ENCODE measurements at places on chromosomes 13 and 19.

GRCh38 chr13:38494445-38494844 is 144.8 kb downstream of the UFM1 start:
- DNase-seq = no peak

GRCh38 chr19:19098084-19098702 is 34.4 kb downstream of the SLC25A42 start:
- DNase-seq = no peak

GRCh38 chr13:23357349-23357748 is 76.2 kb downstream of the SACS start:
- DNase-seq = no peak

DNA sequence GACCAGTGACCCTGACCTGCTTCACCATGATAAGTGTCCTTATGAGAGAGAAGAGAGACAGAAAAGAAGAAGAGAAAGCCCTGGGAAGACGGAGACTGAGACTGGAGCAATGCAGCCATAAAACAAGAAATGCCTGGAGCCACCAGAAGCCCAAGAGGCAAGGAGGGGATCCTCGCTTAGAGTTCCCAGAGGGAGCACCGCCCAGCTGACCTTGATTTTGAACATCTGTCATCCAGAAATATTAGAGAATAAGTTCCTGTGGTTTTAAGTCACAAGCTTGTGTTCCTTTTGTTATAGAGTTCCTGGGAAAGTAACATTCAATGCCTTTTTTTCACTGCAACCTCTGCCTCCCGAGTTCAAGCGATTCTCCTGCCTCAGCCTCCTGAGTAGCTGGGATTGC is 20.2 kb downstream of the CERS1 start:
- DNase-seq = no peak

DNA sequence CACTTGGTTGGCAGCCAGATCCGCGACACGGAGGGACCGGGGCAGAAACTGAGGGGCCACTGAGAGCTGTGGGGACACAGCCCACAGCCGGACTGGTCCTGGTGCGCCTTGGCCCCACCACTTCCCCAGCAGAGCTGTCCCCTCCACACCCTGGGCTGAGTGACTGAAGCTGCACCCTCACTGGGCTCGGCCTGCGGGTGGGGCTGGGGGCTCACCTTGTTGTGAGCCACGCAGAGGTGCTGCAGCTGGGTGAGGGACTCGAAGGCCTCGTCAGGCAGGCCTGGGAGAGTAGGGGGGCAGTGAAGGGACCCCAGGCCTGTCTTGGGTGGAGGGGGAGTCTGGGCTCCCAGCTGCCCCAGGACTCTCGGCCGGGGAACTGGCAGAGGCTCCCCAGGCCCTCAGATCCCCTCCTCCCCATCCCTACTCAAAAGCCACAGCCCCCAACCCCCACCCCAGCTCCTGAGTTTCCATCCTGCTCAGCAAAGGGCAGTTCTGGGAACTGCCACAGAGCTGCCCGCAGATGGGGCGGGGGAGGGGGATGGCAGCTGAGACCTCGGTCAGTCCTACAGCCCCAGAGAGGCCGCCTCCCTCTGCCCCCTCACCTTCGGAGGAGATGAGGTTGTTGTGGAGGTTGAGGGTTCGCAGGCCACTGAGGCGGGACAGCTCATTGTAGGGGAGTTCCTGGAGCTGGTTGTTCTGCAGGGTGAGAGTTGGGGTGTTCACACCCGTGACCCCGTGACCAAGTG is 2.3 kb downstream of the PODNL1 start:
- DNase-seq = no peak

GRCh38 chr19:2561221-2561620 is 85.3 kb downstream of the GADD45B start:
- DNase-seq = no peak

DNA sequence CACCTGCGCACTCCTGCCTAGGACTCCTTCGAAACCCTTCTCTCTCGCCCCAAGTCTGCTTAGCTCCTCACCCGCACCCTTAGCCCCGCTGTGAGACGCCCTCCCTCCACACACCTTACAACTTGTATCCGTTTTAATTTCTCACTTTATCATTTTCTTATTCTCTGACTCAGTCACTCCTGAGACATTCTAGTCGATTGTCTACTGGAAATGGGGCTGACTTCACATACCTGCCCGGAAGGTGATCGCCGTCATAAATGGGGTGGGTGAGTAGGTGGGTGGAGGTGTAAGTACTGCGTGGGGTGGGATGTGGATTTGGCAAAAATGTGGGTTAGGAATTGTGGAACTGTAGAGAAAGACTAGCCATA is 714 bp downstream of the NDFIP2 start:
- no peak for DNase-seq

DNA sequence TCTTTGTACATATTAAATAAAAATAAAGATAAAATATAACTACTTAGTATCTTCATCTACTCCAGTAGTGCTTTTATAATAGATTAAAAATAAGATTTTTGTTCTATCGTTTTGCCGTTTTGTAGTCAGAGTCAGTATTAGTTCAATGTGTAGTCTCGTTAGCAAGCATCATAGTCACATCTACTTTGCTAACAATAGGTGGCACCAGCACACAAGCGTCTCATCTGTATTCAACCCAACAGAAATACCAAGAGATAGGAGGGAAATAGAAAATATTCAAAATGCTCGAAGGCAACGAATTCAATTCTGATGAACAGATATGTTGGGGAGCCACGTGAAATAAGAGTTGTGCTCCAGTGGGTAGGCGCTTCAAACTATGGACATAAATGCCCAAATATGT is 21.4 kb upstream of the MICU2 start:
- peak; percentile 7 for DNase-seq

GRCh38 chr13:25196971-25197370 is 24.9 kb upstream of the AMER2 start:
- no peak for DNase-seq

- no peak for DNase-seq
Measured at GRCh38 chr19:16359074-16359473, 34.4 kb downstream of the KLF2 start.

DNA sequence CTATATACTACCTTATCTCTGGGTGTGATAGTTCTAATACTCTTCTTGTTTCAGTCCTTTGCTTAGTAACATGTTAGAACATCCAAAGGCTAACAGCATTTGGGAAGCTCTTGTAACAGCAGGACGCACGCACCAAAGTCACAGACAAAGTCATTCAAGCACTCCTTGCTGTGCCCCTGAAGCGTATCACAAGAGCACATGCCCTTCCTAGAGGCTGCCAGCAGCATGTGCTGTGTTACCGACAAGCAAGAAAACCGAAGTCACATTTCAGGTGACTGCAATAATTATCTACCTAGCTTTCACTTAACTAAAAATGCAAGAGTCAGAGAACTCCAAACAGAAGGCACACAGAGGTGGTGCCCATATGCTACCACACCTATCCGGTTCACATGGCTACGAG is 194.1 kb downstream of the KLF12 start:
- no peak for DNase-seq

DNA sequence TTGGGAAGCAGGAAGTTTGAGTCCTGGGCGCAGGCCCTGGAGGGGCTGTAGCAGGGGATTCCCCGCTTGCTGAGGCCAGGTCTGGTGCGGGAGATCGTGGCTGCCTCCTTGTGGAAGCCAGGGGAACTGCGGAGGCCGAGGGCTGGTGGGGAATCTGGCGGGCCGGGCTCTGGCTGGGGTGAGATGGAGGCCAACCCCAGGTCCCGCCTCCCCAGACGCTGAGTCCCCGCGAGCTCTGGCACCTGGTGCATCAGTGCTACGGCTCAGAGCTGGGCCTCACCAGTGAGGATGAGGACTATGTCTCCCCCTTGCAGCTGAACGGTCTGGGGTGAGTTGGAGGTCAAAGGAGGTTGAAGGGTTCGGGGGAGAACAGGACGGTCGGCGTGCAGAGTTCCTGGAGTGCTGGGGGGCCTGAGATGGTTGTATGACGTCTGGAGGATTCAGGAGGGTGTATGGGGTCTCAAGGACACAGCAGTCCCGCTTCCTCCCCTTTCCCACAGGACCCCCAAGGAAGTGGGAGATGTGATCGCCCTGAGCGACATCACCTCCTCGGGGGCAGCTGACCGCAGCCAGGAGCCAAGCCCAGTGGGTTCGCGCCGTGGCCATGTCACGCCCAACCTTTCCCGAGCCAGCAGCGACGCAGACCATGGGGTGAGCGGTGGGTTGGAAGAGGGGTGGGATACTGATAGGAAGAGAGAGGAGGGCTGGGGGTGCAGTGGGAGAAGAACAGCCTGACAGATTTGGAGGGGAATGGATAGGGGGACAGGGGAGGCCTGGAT is 13.1 kb downstream of the GRAMD1A start:
- DNase-seq = no peak

DNA sequence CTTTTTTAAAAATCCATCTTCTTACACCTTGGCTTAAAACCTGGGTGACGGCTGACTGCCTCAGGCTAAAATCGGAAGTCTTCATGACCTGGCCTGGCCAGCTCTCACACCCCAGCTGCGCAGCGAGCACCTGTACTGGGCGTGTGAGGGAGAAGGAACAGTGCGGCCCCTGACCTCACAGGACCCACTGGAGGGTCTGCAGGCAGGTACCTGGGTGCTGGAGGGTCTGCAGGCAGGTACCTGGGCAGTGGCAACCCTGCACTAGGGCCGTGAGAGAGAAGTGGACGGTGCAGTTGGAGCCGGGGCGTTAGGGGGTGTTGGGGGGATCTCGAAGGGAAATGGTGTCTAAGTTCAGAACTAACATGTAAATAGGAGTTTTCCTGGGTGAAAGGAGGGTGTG is 144.3 kb downstream of the STK24 start:
- DNase-seq = no peak

GRCh38 chr19:4456843-4457653 is 546 bp downstream of the UBXN6 start:
- no peak for DNase-seq

GRCh38 chr19:46224773-46225172 is 4.8 kb upstream of the IGFL1 start:
- DNase-seq = no peak

- DNase-seq = no peak
Measured at GRCh38 chr13:73111331-73111730, 52.5 kb downstream of the KLF5 start.

GRCh38 chr19:6773323-6773931 is 919 bp downstream of the VAV1 start:
- no peak for DNase-seq

DNA sequence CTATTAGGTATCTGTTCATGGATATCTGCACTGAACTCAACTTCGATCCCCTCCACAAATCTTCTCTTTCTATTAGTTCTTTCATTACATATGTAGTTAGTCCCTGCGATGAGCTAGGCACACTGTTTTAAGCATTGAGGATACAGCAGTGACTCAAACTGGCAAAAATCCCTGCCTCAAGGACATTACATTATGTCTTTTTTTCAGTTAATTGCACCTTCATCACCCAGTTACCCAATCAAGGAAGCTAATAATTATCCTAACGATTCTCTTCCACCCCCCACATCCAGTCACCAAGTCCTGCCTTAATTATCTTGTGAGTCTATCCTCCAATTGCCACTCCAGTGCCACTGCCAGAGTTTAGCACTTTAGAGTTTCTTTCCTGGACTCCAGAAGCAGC is 89.3 kb downstream of the C13orf42 start:
- no peak for DNase-seq

DNA sequence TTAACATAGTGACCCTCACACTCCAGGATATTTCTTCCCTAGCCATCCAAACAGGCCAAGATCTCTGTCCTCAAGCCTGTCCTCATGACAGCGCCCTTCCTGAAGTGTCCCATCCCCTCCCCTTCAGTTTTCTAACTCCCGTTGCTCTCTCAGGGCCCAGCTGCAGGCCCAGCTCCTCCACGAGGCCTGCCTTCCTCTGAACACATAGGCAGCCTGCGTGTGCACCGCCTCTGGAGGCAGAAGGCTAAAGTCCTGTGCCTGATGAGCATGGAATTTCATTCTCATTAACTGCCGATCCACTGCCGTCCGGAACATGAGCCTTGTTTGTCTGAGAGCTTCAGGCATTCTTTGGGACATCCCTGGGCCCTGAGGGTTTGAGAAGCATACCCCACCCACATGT is 306.4 kb downstream of the DCLK1 start:
- no peak for DNase-seq

- no peak for DNase-seq
Measured at GRCh38 chr13:22311734-22312404, 641.0 kb downstream of the FGF9 start.

GRCh38 chr19:29714371-29714952 is 599 bp downstream of the C19orf12 start:
- no peak for DNase-seq

- no peak for DNase-seq
Measured at GRCh38 chr19:16073988-16074387, 2.3 kb upstream of the TPM4 start.

DNA sequence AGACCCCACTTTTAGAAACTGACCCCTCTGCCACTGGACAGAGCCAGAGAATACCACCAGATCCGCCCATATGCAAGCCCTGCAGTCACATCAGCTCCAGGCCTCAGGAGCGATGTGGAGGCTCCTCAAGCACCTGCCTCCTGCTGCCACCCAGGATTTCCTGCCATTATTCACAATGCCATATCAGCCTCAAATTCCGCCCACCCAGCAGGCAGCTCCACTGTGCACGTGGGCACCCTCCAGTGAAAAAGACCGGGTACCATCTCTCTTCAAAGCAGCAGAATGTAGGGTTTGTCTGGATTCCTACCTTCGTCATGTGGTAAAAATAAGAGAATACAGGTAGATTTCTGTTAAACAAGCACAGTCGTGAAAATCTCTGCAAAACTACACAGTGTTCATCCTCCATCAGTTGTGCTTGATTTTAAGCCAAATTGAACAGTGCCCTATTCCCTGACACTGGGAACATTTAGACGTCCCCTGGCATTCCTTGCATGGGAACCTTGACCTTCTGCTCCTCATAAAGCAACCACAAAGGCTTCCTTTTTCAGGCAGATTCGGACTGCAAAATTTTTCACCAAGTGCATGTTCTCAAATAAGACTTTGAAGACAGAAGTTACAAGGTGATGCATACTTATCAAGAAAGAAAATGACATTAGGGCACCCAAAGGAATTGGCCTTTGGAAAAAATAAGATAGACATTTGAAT is 56.4 kb downstream of the FAM124A start:
- DNase-seq = no peak

GRCh38 chr19:48874303-48875135 is 2.3 kb downstream of the PPP1R15A start:
- no peak for DNase-seq

- no peak for DNase-seq
Measured at GRCh38 chr13:106573868-106574267, 5.9 kb upstream of the ARGLU1 start.

DNA sequence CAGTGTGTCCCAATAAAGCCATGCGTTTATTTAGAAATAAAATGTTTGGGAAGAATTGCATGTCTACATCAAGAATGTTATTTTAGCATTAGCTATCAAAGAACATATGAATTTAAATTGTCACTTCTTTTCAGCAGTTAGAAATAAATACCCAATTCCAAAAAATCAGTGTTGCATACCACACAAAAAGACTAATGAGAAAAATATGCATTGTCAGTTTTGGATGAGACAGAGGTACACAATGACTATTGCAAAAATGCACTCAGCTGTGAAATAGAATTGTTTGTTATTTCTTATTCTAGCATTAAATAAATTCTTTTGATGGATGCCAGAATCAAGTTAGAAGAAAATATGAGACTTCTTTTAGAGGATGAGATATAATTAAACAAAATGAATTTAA is 833.9 kb downstream of the SLITRK1 start:
- DNase-seq = no peak

All from iPS DF 19.7 (cell line).